ENCODE measurements at places on chromosomes 4 and X.

DNA sequence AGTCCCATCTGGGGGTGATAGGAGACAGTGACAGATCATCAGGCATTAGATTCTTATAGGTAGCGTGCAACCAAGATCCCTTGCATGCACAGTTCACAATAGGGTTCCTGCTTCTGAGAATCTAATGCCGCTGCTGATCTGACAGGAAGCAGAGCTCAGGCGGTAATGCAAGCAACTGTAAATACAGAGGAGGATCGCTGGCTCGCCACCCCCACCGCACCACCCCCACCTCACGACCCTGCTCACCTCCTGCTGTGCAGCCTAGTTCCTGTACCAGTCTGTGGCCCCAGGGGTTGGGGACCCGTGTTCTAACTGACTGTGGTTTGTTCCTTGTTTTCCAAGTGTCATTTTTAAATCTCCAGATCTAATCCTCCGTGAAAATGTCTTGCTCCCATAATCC lies 89.0 kb upstream of the MAPK10 start:
- no peak for DNase-seq

- DNase-seq, result no peak
These were observed 4.7 kb downstream of the SLC25A6 start for GRCh38 chrX:1387141-1387776.

DNA sequence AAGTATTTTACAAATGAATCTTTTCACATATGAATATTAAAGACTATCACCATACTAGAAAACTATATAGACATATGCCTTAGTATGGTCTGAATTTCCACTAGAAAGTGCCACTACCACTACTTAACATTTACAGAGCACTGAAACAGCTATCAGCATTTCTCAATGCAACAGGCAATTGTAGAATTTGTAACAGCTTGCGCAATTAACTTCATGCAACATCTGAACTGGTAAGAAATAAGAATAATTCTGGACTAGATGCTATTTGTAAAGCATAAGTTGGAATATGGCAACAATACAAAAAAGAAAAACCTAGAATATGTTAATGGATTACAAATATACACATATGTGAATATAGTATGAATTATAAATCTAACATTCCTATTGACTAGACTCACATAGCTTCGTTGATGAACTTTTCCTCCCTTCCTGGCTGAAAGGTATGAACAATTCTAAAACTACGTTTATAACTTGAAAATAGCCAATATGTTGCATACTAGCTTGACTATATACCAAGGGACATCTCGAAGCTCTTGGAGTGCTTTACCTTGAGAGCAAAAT lies 82.0 kb downstream of the ATP8A1 start:
- DNase-seq, result no peak

DNA sequence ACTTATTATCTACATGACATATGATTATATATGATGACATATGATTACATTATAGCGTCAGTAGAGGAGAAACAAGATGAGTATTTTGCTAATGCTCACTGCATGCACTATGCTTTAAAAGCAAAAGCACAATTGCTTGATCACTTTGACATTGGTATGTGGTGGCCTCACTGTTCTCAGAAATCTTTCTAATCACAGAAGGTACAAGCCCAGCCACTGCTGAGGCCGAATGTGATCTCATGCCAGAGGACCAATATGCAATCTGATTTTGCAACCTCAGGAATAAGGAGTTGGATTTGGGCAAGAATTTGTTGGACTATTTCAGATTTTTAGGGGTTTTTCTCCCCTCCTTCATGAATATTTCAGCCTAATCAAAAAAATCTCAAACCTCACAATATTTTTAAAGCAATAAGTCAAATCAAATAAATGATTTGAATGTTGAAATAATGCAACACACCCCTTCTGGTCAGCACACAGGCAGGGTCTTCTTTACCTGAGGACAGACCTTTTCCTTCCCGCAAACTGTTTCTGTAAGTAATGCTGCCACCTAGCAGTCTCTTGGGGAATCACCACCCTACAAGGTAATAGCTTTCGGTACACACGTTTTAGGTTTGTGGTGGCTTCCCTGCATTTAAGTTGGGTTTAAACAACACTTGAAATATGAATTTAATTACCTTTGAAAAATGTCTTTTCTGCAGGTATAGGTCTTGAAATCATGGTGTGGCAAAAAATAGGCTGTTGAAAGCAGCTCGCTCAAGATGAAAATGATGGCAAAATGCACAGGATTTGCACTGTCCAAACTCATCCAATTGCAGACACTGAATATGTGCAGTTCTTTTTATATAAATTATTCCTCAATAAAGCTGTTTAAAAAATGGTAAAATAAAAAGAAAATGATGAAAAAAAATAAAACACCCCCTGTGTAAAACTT lies 4.8 kb upstream of the CXCL13 start:
- no peak for DNase-seq

DNA sequence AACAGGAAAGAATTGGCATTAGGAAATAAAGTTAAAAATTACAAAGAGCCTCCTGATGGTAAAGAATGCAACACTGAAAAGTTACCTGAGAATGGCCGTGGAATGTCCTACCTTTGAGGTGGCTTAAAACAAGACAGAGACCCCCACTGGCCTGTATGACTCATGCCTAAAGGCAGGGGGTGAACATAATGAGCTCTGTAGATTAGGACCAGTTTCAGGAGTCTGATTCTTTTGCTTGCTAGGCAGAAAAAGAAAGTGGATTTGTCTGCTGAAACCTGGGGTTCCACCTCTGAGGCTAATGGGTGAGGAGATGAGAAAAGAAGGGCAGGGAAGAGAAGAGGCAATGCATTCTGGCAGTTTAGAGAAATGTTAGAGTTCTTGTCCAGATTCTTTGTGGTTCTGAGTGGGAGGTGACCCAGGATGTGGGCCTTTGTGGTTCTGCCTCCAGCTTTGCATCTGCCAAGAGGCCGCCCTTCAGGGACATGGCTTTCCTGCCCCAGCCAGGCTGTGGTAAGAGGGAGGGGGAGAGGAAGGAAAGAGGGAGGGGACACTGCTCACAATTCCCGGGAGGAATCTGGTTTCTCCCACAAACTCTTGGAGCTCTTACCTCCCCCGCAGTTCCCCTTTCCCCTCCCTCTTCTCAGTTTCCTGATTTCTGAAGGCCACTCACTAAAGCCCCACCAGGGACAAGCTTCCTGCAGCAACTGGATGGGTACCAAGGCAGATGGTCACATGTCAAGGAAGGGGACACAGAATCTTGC lies 109.6 kb downstream of the EFNB1 start:
- DNase-seq, result no peak
